Osteoblast (primary cell): ENCODE measurements at places on chromosomes 2 and 18. TPM values are rescaled to one million over a fixed set of nuclear protein-coding genes. Genes with fewer than 3 reads are reported as not detected.

DNA sequence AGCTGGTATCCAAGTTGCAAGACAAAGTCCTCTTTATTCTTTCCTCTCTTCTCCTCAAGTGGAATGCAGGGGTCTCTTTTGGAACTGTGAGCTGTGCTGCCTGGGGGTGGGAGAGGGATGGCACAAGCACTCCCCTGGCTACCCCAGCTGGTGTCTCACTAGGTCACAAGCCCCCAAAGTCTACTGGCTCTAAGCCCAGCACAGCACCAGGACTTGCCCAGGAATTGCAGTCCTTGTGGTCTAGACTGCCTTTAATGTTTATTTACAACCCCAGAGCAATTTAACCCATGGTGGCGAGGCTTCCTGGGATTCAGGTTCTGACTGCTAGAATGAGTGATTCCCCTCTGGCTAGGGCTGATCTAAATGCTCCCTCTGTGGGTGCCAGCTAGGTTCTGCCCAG, 199.0 kb upstream of the STK17B start:
- H3K27me3 ChIP-seq, result no peaks in the 10 kb centered on the region
- peaks cover 5% of the 10 kb centered on the region for H3K4me1 ChIP-seq
- H3K27ac ChIP-seq, result no peak overlapping the region
- H3K4me3 ChIP-seq, result no peak overlapping the region
- no peak for DNase-seq

Gene LAPTM4A
- 249 and 275 TPM in 2 replicates for total RNA-seq

DNA sequence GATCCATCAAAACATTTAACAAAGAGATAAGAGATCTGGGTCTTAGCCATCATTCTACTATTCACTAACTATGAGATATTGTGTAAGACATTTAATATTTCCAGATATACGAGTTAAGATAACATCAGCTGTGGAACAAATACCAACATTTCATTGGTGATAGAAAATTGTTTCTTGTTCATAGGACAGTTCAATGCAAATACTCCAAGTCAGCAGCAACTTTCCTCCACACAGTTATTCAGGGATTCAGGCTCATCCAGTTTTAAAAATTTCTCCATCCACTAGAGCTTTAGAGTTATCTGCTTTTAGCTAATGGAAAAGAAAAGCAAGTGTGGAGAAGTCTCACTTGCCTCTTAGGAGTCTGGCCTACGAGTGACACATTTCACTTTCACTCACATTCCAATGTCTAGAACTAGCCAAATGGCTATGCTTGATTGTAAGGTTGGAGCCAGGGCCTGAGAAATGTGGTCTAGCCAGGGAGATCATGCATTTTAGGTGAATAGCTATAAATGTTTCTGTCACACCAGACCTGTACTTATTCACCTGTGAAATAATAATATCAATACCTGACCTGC, 119.3 kb upstream of the MAPRE2 start:
- DNase-seq, result no peak
- H3K36me3 ChIP-seq, result no peaks in the 10 kb centered on the region
- H3K4me3 ChIP-seq, result no peak overlapping the region

DNA sequence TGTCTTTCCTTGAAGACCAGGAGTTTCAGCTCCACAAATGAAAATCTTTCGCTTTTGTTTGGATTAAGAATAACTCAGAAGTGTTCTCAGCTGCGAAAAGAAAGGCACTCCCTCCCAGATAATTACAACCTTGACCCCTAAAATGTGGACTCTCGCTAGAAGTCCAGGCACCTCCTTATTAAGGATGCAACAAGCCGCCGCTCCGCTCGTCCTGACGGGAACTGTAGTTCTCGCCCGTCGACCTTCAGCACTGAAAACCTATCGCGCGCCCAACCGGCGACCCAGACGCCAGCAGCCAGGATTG, 559 bp downstream of the IMMT start:
- H3K27ac ChIP-seq, result peak overlapping the region; percentile 96
- peaks cover 21% of the 10 kb centered on the region for H3K4me1 ChIP-seq
- DNase-seq, result no peak
- peaks cover 6% of the 10 kb centered on the region for H3K36me3 ChIP-seq
- no peaks in the 10 kb centered on the region for H3K27me3 ChIP-seq
- H3K4me3 ChIP-seq, result peak overlapping the region; percentile 97

- no peak overlapping the region for H3K27ac ChIP-seq
- no peaks in the 10 kb centered on the region for H3K27me3 ChIP-seq
- no peak overlapping the region for H3K4me3 ChIP-seq
- no peaks in the 10 kb centered on the region for H3K4me1 ChIP-seq
Measured at GRCh38 chr18:77157312-77157711, 24.7 kb upstream of the MBP start.

DNA sequence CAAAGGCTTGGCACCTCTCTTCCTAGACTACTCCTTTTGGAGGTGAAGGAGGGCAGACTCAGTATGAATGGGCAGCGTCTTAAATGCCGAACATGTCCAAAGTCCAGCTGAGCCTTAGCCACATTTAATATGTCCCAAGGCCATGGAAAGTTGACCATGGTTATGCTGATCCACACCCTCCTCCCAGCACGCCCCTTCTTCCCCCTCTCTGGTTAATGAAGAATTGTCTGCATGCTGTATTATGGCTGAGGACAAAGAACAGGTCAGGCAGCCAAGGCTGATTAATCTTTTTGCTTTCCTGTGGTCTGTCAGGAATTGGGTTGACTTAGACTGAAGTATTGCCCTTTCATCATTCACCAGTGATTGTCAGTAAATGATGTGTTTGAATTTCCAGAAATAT, 5.8 kb upstream of the MYOM1 start:
- no peak for DNase-seq
- H3K27me3 ChIP-seq, result no peaks in the 10 kb centered on the region
- no peak overlapping the region for H3K4me3 ChIP-seq
- H3K4me1 ChIP-seq, result no peaks in the 10 kb centered on the region
- H3K36me3 ChIP-seq, result no peaks in the 10 kb centered on the region

Gene ZNF385B
- total RNA-seq, result 0.29 and 1.1 TPM in 2 replicates

GRCh38 chr2:30503007-30503694, 56.1 kb downstream of the LCLAT1 start:
- H3K36me3 ChIP-seq, result no peaks in the 10 kb centered on the region
- no peak overlapping the region for H3K4me3 ChIP-seq
- no peak overlapping the region for H3K27ac ChIP-seq
- DNase-seq, result no peak
